ENCODE measurements at places on chromosomes 5 and 9. TPM values are rescaled to one million over a fixed set of nuclear protein-coding genes. Genes with fewer than 3 reads are reported as not detected.

Gene KIF2A
- total RNA-seq = 161 TPM

Gene CDH10
- total RNA-seq = not detected

Gene TRIO
- total RNA-seq = 7.7 TPM

Gene DMGDH
- total RNA-seq = not detected

Gene STING1
- total RNA-seq = 63.6 TPM

Gene EMB
- total RNA-seq = 188 TPM

DNA sequence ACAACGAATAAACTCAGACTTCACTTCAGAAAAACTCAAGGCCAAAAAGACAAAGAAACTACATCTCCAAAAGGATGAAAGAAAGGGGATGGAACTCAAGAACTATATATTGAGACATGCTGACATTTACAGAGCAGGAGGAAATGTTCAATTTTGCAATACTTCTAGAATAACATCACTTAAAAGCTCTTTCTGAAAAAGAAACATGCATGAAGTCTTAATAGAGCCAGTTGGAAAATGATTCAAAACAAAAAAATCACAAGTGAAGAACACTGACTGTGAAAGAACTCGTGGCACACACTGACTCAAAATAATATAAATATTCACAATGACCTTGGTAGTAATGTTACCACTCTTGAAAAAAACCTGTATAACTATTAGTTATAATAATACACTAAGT, 267.8 kb upstream of the NREP start:
- H3K4me3 ChIP-seq = no peak overlapping the region
- H3K36me3 ChIP-seq = no peaks in the 10 kb centered on the region
- no peak overlapping the region for H3K27ac ChIP-seq
- no peak for DNase-seq
- no peaks in the 10 kb centered on the region for H3K4me1 ChIP-seq

- no peaks in the 10 kb centered on the region for H3K4me1 ChIP-seq
- no peaks in the 10 kb centered on the region for H3K36me3 ChIP-seq
- H3K27me3 ChIP-seq = no peaks in the 10 kb centered on the region
- no peak for DNase-seq
These were observed 75.7 kb upstream of the FCN1 start for GRCh38 chr9:134993416-134993815.

DNA sequence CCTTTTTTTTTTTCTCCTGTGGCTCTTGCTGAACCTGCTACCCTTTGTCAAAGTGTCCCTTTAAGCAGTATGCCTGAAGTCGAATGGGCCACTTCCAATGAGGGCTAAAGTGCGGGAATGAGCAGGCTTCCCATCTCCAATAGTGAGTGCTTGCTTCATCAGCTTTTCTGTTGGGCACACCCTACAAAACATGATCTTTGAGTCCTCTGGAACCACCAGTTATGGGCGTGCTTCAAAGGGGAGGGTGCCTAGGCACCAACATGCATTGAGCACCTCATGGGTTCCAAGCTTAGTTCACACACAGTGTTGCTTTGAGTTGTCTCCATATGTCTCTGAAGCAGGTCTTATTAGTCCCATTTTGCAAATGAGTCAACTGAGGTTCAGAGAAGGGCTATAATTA, 132.8 kb upstream of the CPEB4 start:
- no peak overlapping the region for H3K4me3 ChIP-seq
- no peaks in the 10 kb centered on the region for H3K27me3 ChIP-seq
- no peak for DNase-seq
- H3K36me3 ChIP-seq = no peaks in the 10 kb centered on the region
- H3K27ac ChIP-seq = no peak overlapping the region
- H3K4me1 ChIP-seq = no peaks in the 10 kb centered on the region

DNA sequence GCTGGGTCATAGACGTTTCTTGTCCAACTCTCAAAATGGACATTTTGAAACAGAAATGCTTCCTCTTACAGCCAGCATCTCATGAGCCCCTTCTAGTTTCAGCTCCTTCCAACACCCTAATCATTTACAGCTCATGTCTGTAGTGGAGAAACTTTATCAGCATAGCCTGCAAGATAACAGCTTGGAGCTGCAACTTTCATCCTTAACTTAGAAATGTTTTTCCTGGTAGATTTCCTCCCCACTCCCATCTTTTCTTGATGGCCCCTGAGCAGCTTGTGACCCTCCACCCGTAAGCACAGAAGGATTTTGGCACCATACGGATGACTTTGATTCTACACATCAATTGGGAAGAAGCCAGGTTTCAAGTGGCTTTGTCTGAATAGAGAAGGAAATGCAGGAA, 53.5 kb upstream of the TGFBR1 start:
- peaks cover 16% of the 10 kb centered on the region for H3K36me3 ChIP-seq
- no peak overlapping the region for H3K4me3 ChIP-seq
- peaks cover 47% of the 10 kb centered on the region for H3K4me1 ChIP-seq
- no peaks in the 10 kb centered on the region for H3K27me3 ChIP-seq
- H3K27ac ChIP-seq = no peak overlapping the region

- DNase-seq = peak; percentile 79
- peaks cover 47% of the 10 kb centered on the region for H3K4me1 ChIP-seq
- H3K27ac ChIP-seq = peak overlapping the region; percentile 77
- H3K27me3 ChIP-seq = peaks cover 7% of the 10 kb centered on the region
These were observed 597 bp downstream of the NFIL3 start for GRCh38 chr9:91422758-91423711.

- no peak overlapping the region for H3K4me3 ChIP-seq
- no peaks in the 10 kb centered on the region for H3K27me3 ChIP-seq
- H3K27ac ChIP-seq = no peak overlapping the region
- H3K36me3 ChIP-seq = no peaks in the 10 kb centered on the region
These were observed 218.5 kb downstream of the TLE1 start for GRCh38 chr9:81470864-81471263.

GRCh38 chr5:135660826-135661575, 82.2 kb upstream of the CXCL14 start:
- no peaks in the 10 kb centered on the region for H3K36me3 ChIP-seq
- H3K4me1 ChIP-seq = no peaks in the 10 kb centered on the region

- H3K27ac ChIP-seq = no peak overlapping the region
- H3K4me1 ChIP-seq = peaks cover 3% of the 10 kb centered on the region
- DNase-seq = no peak
- H3K36me3 ChIP-seq = no peaks in the 10 kb centered on the region
- no peaks in the 10 kb centered on the region for H3K27me3 ChIP-seq
- no peak overlapping the region for H3K4me3 ChIP-seq
These were observed 160.9 kb upstream of the LHFPL2 start for GRCh38 chr5:78809444-78809843.

DNA sequence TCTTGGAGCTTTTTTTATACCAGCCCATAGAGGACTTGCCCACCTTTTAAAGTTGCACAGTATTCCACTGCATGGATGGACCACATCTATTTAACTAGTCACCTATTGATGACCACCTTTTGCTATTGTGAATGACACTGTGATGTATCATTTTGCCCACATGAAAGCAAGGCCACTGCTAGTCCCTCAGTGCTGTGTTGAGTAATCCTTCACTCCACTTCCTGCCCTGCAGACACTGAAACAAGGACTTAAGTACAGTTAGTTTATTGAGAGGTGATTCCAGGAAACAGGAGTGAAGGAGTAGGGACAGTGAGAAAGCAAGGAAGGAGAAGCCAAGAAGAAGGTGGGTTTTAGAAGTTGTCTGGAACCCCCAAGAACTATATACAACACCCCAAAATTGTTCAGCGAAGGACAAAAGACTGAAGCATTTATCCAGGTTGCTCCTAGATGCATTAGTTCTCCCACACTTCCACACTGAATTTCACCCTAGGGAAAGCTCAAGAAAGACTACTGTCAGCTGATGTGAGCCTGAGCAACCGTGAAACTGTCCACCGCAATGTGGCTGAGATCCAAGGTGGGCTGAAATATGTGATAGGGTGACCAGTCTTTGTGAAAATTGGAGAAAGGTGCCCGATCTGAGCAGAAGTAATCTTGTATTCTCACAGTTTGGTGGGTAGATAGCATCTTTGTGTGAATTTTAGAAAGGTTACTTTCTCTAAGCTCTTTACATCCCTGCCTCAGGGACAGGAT, 45.2 kb upstream of the ANKRD31 start:
- DNase-seq = no peak
- no peaks in the 10 kb centered on the region for H3K36me3 ChIP-seq
- peaks cover 6% of the 10 kb centered on the region for H3K4me1 ChIP-seq
- H3K27ac ChIP-seq = no peak overlapping the region
- peaks cover 8% of the 10 kb centered on the region for H3K27me3 ChIP-seq

DNA sequence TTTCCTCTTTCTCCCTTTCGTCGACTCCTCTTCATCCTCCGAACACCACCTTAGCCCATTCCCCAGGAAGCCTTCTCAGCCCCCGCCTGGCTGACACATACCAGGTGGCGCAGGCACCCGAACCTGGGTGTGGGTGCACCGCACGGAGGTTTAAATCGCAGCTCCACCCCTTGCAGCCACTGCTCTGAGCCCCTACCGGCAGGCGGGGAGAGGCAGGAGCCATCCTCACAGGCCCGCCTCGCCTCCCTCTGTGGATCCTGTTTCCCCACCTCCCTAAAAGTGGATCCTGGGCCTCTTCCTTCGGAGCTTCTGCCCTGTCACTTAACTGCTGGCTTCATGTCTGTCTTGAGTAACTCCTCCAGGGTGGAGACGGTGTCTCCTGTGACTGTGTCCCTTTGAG, 110.7 kb downstream of the OLFM1 start:
- no peak overlapping the region for H3K4me3 ChIP-seq
- H3K4me1 ChIP-seq = no peaks in the 10 kb centered on the region
- no peak for DNase-seq

GRCh38 chr9:7300484-7300883, 499.1 kb downstream of the DMAC1 start:
- no peak for DNase-seq
- H3K27ac ChIP-seq = no peak overlapping the region
- H3K4me3 ChIP-seq = no peak overlapping the region
- H3K36me3 ChIP-seq = peaks cover 1% of the 10 kb centered on the region
- H3K4me1 ChIP-seq = peaks cover 14% of the 10 kb centered on the region
- H3K27me3 ChIP-seq = peaks cover 23% of the 10 kb centered on the region

Measured in activated naive CD8-positive, alpha-beta T cell treated with anti-CD3 and anti-CD28 coated beads, Interleukin-2, amount 10 ng/mL, durations not matched to agents 7 days and 5 days (primary cell).